ENCODE measurements at places on chromosomes 5 and 9. TPM values are rescaled to one million over a fixed set of nuclear protein-coding genes. Genes with fewer than 3 reads are reported as not detected.

IL17B gene
- not detected for total RNA-seq

NME5 gene
- 1.6 TPM for total RNA-seq

CCL21 gene
- total RNA-seq = not detected

SPINK4 gene
- 0.74 TPM for total RNA-seq

NRG2 gene
- 0.28 TPM for total RNA-seq

CRHBP gene
- total RNA-seq = 2.1 TPM

PRR16 gene
- 4.0 TPM for total RNA-seq

SPINK6 gene
- total RNA-seq = 15.6 TPM

MRPL50 gene
- total RNA-seq = 9.5 TPM

LCN15 gene
- total RNA-seq = not detected

GFPT2 gene
- 66.0 TPM for total RNA-seq

GCNT1 gene
- 30.0 TPM for total RNA-seq

LHX6 gene
- total RNA-seq = not detected

PRUNE2 gene
- total RNA-seq = 9.2 TPM

IFNE gene
- 3.3 TPM for total RNA-seq

MAT2B gene
- 60.6 TPM for total RNA-seq

SLC46A2 gene
- not detected for total RNA-seq

BHMT2 gene
- total RNA-seq = 3.4 TPM

RXFP3 gene
- total RNA-seq = not detected

SNCAIP gene
- 19.4 TPM for total RNA-seq

ADRB2 gene
- total RNA-seq = 0.09 TPM

DMRT2 gene
- total RNA-seq = under 0.01 TPM

SLC1A3 gene
- 1.1 TPM for total RNA-seq

LCN10 gene
- total RNA-seq = not detected
